ENCODE measurements at places on chromosomes 12 and 14.

DNA sequence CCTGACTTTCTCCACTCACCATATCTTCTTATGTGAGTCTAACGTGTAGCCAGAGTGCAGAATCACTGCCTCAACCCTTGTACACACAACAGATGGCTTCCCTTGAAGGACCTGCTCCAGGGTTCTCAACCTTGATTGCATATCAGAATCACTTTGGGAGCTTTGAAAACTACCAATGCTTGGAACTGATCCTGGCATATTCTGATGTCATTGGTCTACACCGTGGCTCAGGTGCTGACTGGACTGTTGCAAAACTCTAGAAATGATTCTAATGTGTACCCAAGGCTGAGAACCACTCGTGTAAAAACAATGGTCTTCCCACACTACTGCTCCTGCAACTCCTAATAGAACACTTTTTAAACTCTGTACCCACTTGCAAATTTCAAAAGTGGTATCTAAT lies 18.5 kb downstream of the TMEM132D start:
- DNase-seq = no peak

DNA sequence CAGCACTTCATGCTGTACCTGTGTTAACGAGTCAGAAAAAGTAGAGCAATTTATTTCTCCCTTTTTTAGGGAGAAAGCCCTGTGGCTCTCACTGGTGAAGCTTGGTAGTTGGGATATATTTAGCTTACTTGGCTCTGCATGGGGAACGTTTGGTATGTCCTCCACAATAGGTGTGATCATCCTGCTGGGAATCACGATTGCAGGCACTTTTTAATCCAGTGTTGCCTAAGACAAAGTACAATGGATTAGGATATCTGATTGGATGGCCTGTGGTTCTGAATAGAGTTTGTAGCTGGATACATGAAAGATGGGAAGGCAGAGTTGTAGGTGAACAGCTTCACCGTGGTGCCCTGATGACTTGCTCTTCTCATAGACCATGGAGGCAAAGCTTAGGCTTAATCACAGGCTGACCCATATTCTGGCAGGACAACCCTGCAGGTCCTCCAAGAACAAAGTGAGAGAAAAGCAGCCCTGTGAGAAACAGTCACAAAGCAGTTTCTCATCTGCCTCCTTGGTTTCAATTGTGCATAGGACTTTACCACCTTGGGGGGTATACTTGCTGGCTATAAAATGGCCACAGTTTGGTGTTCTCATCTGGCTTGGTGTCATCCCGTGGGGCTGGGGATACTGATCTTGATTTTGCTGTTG lies 7.5 kb downstream of the RESF1 start:
- DNase-seq = no peak

DNA sequence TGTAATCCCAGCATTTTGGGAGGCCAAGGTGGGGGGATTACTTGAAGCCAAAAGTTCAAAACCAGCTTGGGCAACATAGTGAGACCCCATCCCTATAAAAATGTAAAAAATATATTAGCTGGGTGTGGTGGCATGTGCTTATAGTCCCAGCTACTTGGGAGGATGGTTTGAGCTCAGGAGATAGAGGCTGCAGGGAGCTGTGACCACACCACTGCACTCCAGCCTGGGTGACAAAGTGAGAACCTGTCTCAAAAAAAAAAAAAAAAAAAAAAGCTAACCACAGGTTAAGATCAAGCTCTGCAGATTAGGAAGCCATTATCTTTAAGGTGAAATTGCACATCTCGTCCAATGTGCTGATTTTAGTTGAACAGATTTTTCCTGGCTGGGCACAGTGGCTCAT lies 23.7 kb upstream of the CERS5 start:
- no peak for DNase-seq

- DNase-seq = peak; percentile 17
Measured at GRCh38 chr12:117212563-117213190, 22.4 kb upstream of the FBXO21 start.

- no peak for DNase-seq
Measured at GRCh38 chr12:47387994-47388393, 308.2 kb upstream of the AMIGO2 start.

DNA sequence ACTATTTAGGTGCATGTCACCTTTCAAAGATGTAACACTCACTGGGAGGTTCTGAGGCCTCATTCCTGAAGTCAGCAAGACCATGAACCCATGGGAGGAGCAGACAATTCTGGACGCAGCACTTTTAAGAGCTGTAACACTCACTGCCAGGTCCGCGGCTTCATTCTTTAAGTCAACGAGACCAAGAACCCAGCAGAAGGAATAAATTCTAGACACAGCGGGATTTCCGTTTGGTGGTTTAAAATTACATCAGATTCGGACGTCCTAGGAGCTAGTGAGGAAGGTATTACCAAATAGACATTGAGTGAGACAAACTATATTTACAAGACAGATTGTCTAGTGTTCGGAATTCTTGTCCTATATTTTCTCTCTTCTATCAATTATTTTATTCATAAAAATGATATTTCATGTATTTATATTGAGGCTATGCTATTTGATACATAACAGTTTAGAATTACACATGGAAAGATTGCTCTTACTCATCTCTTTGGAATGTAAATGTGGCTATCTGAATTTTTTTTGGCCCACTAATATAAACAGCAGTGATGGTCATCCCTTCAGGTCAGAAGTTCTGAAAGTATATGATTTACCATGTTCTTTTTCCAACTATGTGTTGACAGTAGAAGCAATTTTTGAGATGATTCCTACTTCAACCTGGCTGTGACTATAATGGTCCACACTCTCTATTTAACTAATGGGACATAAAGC lies 1973.0 kb upstream of the FLRT2 start:
- DNase-seq = no peak

DNA sequence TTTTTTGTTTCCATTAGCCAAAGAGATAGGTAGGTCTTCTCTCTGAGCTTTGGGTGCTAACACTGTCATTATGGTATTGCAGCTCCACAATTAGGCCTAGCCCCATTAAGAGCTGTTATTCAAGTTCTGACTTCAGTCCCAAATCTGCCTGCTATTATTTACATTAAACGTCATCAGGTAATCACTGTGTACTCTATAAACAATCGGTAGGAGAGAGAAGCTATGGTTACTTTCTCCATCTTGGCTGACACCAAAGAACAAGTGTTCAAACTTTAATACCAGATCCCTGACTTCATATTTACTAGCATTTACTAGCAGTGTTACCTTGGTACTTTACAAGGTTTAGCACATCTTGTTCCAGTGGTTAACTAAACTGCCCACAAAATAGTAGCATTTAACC lies 305.1 kb upstream of the GARIN2 start:
- no peak for DNase-seq

DNA sequence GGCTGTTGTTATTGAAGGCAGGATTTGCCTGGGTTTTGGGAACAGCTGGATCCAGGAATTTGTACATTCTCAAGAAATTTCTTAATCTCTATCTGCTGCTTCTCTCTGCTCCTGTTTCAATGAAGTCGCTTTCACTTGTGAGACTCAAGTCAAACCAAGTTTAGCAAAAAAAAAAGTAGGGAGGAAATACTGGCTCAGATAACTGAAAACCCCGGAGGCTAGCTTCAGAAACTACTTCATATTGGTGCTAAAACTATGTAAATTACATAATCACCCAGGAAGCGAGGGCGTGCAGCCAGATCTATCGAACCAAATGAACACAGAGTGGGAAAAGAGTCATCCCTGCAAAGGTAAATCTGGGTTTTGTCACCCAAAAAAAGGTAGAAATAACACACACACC lies 68.3 kb upstream of the FICD start:
- no peak for DNase-seq

GRCh38 chr12:2414810-2415567 lies 362.2 kb downstream of the CACNA1C start:
- DNase-seq = no peak

GRCh38 chr12:87671757-87672156 lies 357.4 kb downstream of the C12orf50 start:
- DNase-seq = no peak

DNA sequence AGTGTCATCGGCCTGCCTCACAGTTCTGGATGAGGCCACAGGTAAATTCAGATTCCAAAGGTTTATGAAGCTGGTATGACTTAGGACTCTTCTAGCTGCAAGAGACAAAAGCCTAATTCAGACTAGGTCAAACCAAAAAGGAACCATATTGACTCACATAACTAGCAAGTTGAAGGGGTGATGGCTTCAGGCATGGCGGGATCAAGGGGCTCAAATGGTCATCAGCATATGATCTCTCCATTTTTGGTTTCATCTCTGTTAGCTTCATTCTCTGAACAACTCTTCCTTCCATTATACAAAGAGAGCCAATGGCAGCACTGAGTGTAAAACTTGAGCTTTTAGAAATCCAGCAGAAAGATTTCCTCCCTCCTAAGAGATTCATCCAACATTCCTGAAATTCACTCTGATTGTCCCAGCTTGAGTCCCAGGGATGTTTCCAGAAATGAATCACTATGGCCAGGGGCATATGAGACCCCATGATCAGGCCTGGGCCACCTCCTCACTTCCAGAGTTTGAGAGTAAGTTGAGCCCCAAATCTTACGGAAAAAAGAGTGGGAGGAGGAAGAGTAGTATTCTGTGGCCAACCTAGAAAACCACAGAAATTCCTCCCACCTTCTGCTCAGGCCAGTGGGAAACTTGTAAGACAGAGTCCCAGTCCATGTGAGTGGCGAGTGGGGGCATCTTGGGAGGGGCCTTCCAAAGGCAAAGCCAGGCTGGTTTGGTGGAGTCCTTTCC lies 2.0 kb upstream of the MAP1LC3B2 start:
- no peak for DNase-seq

DNA sequence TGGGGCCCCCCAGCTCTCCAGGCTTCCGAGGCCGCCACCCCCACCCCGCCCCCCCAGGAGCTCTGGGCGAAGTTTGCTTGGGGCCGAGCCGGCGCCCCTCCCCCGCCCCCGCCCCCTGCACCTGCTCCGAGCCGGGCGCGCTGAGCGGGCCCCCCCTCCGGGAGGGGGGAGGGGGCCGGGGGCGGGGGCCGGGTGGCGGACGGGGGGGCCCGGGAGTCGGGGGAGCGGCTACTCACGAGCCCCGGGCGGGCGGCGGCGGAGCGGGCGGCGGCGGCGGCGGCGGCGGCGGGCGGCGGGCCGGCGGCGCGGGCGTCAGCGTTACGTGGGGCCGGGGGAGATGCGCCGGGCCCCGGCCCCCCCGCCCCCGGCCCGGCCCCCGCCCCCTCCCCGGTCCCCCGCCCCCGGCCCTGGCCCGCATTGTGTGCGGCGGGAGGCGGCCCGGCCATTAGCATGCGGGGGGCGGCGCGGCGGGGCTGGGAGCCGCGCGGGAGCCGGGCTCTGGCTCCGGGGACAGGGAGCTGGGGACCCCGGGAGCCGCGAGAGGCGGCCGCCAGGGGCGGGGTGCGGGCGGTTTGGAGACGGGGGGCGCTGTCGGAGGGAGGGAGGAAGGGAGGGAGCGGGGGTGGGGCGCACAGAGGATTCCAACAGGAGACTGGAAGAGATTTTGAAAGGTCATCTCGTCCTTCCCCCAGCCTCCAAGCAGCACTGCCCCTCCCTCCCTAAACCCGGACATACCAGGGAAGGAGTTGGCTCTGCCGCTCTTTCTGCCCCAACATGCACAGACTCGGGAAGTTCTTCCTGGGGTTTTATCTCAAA lies at the start of gene ZNF219:
TSS of gene ZNF219 (minus strand) at position 580 of the 816 bp plus-strand sequence. CDS start 5,064 bp downstream, outside the sequence.
- no peak for DNase-seq

DNA sequence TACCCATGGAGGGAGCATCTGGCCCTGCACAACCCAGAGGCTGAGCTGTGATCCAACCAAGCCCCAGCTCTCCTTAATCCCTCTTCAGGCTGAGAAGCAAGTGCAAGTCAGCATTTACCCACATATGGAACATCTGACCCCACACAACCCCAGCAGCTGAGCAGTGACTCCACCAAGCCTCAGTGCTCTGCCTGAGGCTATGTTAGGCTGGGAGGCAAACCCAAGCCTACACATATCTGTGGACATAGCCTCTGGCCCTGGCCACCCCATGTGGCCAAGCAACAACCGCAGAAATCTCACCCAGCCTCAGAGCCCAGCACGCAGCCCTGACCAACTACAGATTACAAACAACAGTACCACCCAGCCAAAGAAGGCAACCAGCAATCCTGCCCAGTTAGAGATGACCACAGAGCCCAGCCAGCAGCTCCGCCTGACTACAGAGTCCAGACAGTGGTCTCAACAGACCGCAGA lies 142.8 kb downstream of the NUAK1 start:
- no peak for DNase-seq

- DNase-seq = no peak
Measured at GRCh38 chr12:42759622-42760273, 170.2 kb upstream of the PRICKLE1 start.

- no peak for DNase-seq
Measured at GRCh38 chr12:67964456-67964855, 24.8 kb upstream of the IFNG-AS1 start.

- DNase-seq = peak; percentile 94
Measured at GRCh38 chr14:23078692-23079116, 16.2 kb downstream of the ACIN1 start.

- DNase-seq = no peak
Measured at GRCh38 chr14:29016050-29016900, 249.7 kb downstream of the FOXG1 start.

DNA sequence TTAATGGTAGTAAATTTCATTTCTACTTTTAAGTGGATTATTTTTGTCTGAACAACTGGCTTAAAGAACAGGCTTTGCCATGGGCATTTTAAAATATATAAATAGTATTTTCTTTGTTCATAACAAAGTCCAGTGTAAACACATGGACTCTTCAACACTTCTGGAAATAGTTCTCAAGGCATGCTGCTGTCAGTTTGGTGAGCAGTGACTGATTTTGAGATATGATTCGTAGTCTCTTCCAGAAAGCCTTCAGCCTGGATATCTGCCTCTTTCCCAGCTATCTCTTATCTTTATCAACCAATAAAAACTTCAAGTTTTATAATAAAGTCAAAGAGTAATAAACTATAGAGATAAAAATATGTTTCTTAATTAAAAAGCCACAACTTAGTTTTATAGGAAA lies 110.7 kb downstream of the NAV3 start:
- no peak for DNase-seq

- peak; percentile 52 for DNase-seq
Measured at GRCh38 chr14:67738740-67739504, 37.2 kb downstream of the RDH12 start.

GRCh38 chr14:104705340-104706047 lies 16.1 kb downstream of the INF2 start:
- DNase-seq = no peak

- DNase-seq = no peak
Measured at GRCh38 chr12:57552835-57553313, 3.0 kb downstream of the KIF5A start.

- no peak for DNase-seq
Measured at GRCh38 chr12:110338754-110339153, 57.7 kb downstream of the ATP2A2 start.

DNA sequence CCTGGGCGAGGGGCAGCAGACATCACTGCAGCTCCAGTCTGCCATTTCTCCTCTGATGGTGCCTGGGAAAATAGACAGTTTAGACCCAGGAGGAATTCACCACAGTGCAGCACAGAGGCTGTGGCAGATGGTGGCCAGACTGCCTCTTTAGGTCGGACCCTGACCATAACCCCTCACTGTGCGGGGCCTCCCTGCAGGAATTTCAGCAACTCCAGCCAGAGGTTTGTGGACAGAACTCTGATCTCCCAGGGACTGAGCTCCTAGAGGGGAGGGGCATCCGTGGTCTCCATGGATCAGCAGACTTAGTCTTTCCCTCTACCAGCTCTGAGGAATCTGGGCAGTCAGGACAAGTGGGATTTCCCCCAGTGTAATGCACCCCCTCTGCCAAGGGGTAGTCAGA lies 106.5 kb downstream of the ZC3H14 start:
- no peak for DNase-seq
